ENCODE measurements at places on chromosomes 5 and 9.
A peak's percentile ranks its signal among the peaks of the same experiment; 100 is the strongest.

DNA sequence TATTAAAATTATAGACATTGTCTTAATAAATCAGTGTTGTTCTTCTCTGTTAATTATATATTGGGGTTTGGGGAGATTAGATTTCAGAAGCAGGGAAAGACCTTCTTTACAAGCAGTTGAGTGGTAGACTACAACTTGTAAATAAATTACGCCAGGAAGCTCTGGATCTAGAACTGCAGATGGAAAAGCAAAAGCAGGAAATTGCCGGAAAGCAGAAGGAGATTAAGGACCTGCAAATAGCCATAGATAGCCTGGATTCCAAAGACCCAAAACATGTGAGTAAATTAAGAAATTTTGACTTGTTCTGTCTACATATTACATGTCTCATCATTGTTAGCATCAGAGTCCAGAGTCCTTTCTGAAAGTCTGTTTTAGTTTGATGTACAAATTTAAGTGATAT is 43.5 kb downstream of the CNTRL start:
- DNase-seq: no peak

GRCh38 chr9:19498015-19498414 is 89.2 kb downstream of the ACER2 start:
- peak; percentile 48 for DNase-seq

- no peak for DNase-seq
Measured at GRCh38 chr5:34778091-34778850, 60.7 kb upstream of the TTC23L start.

GRCh38 chr5:52892242-52892878 is 96.8 kb upstream of the ITGA2 start:
- no peak for DNase-seq

DNA sequence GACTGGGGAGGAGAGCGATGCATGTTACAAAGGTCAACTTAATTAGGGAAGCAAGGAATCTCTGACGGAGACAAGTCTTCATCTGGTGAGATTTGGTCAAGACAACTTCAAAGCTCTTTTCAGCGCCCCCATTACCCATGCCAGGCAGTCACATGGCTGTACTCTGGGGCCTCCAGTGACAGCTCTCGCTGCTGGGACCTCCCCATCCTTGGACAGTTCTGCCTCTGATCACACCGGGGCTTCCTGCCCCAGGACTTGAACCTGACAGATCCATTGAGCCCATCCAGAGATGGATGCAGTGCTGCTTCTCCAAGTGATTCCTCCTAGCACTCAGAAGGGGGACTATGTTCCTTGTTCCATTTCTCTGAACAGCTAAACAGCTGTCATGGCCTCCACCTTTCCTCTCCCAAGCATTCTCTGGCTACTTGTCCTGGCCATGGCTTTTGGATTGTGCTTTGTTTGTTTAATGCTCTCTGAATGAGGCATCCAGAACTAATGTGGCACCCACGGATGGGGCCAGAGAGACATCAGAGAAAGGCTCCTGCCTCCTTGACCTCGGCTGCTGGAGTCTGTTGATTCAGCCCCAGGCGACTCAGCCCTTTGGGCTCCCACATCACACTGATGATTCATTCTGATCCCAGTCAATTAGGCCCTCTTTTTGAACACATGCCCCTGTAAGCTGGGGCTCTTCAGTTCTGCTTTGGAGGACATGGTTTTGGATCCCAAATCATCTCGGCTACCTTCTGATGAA is 122.1 kb upstream of the ADAMTS16 start:
- peak; percentile 43 for DNase-seq

DNA sequence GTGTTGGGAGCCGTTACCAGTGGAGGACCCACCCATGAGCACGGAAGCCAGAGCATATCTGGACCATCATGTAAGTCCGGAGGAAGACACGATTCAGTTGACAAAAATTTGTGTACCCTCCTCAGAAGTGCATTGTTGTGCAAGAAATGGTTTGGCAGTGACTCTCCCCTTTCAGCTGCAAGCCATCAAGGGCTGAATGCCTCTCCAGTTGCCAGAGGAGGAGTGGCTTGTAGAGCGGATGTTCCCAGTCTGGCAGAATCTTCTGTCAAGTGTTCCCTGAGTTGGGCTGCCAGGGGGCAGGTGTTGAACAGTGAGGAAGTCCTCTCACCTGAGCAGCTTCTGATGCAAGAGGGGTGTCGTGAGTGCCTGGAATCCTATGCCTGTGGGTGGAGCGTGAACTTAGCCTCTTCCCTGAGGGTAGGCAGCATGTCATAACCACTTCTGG is 27.6 kb upstream of the CDKN2AIPNL start:
- peak; percentile 90 for DNase-seq

DNA sequence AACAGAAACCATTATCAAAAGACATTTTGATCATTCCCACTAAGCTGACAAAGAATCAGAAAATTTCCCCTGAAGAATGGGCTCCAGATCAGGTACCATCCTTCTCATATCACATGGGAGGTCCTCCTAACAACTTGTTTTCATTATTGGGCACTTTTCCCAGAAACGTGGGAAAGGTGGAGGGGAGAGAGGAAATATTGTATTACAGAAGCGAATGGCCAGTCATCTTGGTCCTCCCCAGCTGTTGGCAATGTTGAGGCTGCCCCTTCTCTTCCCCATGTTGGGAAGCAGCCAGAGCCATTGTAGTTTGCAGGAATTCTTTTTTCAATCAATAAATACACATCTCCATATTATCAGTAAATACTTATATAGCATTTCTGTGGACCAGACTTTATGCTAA is 126.2 kb upstream of the ZNF608 start:
- DNase-seq: no peak

- DNase-seq: no peak
Measured at GRCh38 chr9:98894171-98894570, 49.5 kb upstream of the COL15A1 start.

- no peak for DNase-seq
Measured at GRCh38 chr5:147442224-147442623, 67.6 kb downstream of the DPYSL3 start.

DNA sequence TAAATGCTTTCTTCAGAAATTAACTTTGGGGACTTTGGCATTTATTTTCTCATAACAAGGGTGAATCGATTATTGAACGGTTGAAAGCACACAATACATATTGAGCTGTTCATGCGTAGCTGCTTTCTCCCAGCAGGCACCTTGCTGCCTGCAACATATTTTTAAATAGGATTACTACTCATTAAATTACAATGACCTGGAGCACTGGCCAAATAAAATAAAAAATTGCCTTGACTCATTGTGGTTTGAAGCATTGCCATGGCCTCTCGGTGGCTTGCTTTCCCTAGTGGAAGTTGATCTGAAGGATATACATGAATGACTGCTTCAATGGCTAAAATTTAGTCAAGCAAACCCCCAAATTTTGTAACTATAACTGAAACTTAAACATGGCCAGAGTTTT is 181.6 kb upstream of the NUDT12 start:
- peak; percentile 11 for DNase-seq

DNA sequence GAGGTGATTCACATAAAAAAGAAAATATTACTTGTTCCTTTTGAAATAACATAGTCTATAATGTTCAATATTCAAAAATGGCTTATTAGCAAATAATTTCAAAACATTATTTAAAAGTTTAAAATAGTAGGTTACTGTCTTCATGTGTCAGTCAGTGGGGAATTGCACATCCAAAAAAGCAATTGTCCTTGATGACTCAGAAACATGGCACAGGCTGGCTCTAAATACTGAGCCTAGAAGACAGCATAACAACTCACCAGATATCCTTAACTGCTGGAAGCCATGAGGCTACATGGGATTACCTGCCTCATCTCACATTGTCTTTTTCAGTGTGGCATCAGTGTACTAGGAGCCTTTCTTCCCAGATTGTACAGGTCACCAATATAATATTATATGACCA is 439.5 kb upstream of the RGMB start:
- no peak for DNase-seq

- no peak for DNase-seq
Measured at GRCh38 chr9:20524776-20525175, 97.5 kb downstream of the MLLT3 start.

GRCh38 chr5:123845356-123846100 is 333.6 kb downstream of the CSNK1G3 start:
- DNase-seq: no peak
